H4 (cell line): ENCODE measurements at places on chromosomes 5 and 9.

- DNase-seq, result peak; percentile 48
These were observed 424.0 kb upstream of the RGMB start for GRCh38 chr5:98349251-98349989.

DNA sequence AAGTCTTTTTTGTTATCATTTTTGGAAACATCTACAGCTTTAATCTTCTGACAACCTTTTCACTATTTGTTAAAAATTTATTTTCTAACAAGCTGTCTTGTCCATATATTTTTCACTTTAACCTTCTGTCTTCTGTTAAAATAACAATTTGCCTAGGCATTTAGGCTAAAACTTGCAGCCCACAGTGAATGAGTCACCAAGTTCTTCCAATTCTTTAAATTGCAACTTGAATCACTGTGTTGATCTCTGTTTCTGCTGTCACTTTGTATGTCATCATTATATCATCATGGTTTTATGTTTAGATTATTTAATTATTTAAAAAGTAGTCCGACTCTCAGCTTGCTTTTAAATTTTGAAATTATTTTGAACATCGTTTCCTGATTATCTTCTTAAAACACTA lies 473.8 kb upstream of the PTPRD start:
- no peak for DNase-seq

- no peak for DNase-seq
These were observed 20.4 kb downstream of the TENT4A start for GRCh38 chr5:6733411-6734242.

DNA sequence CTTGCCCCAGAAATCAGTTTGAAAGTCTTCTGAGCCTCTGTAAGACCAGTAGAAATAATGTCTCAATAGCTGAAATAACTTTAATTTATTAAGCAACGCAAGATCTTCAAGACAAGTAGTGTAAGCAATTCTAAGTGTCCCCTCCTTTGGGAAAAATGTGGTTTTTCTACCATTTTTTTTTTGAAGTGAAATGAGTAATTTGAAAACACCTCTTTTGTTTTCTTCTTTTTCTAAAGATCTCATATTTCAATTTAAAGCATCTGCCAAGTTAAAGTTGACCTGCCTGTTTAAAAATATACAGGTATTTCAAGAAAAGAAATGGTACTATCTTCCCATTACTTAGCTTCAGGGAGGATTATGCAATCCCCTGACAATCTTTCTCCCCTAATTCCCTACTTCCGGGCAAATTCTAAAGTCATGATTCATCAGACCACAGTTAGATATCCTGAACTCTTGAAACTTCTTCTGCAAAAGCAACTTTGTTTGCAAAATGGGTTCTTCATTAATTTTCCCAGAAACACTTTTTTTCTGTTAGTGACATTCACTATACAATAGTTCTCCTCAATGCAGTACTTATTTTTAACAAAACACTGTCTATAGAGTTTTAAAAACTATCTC lies 7.8 kb upstream of the ANXA1 start:
- peak; percentile 85 for DNase-seq

GRCh38 chr5:2257326-2258244 lies 374.9 kb upstream of the IRX4 start:
- DNase-seq, result no peak

DNA sequence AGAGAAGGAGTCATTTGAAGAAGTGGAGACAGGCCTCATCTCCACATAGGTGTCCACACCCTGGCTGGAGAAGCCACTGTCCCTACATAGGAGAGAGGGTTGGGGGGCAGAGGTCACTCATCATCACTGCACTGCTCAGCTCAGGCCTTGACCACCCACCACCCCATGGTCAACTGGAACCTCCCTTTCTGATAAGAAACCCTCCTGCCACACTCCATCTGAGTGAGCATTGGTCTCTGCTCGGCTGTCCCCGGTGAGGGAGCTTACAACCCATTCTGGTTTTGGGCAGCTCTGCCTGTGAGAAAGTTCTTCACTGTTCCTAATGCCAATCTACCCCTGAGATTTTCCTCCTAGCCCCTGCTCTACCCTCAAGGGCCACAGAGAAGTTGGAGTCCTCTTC lies 28.8 kb downstream of the CSF1R start:
- no peak for DNase-seq

DNA sequence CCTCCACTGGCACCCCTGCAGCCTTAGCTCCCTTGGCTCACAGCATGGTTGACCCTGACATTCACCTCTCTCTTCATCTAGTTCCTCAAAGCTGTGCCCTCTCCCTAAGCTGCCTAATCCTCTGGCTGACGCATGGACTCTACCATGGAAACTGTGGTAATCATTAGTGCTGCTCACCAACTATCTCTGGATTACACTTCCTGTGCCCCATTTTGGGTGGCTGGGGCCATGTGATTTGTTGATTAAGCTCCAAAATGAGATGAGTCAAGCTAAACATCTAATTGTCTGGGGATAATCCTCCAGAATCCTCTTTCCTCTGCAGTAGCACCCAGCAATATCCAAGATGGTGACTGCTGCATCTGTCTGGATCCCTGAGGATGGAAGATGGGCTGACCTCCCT lies 264.4 kb downstream of the SH3GL2 start:
- DNase-seq, result no peak

DNA sequence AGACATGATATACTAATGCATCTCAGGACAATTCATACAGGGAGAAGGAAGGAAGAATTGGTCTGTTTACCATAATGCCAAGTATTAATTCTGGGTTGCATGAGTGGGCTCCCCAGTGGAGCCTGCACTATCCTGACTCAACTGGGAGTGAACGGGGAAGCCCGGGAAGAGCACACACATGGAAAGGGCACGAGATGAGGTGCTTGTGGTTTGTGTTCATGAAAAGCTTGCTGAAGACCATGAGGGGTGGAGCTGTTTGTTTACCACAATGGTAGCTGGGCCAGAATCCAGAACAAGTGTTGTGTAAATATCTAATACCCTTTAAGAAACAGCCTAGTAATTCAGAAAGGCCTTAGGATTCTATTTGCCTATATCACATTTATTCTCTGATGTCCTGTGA lies 44.6 kb downstream of the POC5 start:
- no peak for DNase-seq

GRCh38 chr5:74651710-74652109 lies 11.2 kb upstream of the ENC1 start:
- no peak for DNase-seq

DNA sequence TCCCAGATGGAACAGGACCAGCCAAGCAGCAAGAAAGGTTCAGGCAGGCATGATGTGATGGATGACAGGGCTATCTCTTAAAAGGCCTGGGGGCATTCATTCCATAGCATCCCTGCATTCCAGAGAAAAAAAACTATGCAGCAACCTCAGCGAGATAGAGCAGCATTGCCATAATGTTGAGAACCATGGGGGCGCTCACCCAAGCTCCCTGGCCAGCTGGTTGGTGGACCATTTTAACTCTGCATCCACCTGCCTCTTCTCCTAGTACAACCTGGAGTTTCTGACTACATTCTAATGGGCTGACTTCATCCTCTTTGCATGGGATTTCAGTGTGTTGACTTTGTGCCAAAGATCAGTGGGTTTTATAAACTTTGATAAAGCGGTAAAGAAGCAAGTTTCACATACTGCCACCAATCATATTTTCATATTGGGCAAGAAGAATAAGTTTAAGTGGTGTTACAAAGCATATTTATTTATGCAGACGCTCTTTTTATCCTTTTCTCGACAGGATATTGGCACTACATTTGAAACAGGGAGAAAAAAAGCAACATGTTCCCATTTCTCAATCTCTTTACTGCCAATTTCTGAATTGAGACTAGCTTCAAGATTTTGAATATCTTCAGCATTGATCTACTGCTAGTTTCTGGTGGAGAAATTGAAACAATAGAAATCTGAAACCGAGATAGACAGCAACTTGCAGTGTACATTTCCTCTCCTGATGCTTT lies 378.3 kb upstream of the WWC1 start:
- no peak for DNase-seq

DNA sequence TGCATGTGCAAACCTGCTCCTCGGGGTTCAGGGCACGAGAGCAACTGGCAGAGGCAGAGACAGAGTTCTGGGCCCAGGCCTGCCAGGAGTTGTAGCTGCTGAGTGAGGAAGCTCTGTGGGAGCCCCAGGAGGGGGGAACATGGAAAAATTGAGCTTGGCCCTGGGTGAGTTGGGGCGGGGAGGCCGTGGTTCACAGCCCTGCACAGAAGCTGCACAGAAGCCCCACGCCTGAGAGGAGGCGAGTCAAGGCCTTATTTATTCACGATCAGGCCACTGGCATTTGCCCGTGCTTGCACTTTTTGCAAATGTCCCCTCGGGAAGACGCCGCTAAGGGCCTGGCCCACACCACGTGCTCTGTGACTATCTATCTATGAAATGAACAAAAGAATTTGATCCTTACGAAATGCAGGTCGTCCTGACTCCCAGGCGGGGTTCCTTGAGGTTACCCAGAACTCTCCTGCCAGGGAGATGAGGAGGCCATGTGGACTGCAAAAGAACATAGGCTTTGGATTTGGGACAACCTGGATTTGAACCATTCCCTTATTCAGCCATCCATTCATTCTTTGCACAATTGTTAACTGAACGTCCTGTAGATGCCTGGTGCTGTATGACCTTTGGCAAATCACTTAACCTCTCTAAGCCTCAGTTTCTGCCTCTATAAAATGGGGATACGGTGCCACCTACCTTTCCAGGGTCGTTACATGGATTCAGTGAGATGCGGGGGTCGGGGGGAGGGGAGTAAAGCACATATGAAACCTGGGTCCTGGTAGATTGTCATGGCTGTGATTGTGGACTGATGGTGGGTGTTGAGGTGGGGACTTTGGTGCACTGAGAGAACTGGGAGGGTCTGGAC lies 17.9 kb downstream of the COL27A1 start:
- DNase-seq, result no peak

- DNase-seq, result no peak
These were observed 54.6 kb downstream of the SCAI start for GRCh38 chr9:125088752-125089151.

- DNase-seq, result no peak
These were observed 1.8 kb upstream of the JAKMIP2 start for GRCh38 chr5:147784146-147784987.

- no peak for DNase-seq
These were observed 168.5 kb downstream of the HMHB1 start for GRCh38 chr5:143980506-143980905.

GRCh38 chr9:35703906-35704672 lies 14.4 kb upstream of the TPM2 start:
- DNase-seq, result no peak

GRCh38 chr5:75951716-75952115 lies 131.5 kb upstream of the SV2C start:
- no peak for DNase-seq

DNA sequence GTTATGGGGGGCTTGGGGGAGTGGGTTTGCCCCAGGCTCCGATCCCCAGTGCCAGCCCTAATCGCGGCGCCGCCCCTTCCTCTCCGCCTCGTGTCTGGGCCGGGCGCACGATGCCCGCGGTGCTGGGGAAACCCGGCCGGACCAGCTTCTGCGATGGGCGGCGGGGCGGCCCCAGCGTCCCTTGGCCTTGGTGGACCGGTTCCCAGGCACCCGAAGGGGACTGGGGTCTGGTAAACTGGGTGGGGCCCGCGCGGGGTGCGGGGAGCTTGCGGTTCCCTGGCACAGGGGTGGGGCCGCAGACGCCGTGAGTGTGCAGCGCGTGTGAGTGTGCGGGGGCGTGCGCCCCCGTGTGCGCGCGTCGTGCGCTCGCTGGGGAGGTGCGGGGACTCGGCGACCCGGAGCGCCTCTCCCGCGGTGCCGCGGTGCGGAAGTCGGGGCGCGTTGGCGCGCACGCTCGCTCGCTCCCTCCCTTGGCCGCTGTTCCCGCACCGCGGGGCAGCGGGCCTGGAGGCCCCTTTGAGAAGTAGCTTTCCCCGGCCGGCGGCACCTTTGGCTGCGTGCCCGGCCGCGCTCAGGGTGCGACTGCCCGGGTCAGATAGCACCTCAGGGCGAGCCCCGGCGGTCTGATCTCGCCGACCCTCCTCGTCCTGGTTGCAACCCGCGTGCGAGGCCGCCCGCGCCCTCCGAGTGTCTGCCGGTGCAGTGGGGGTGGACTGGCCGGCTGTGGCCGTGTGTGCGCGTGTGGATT lies 568 bp downstream of the MACIR start:
- DNase-seq, result peak; percentile 48

GRCh38 chr5:22473886-22474285 lies 379.3 kb downstream of the CDH12 start:
- DNase-seq, result no peak

GRCh38 chr9:131347376-131348020 lies 46.4 kb upstream of the PRRC2B start:
- DNase-seq, result no peak

DNA sequence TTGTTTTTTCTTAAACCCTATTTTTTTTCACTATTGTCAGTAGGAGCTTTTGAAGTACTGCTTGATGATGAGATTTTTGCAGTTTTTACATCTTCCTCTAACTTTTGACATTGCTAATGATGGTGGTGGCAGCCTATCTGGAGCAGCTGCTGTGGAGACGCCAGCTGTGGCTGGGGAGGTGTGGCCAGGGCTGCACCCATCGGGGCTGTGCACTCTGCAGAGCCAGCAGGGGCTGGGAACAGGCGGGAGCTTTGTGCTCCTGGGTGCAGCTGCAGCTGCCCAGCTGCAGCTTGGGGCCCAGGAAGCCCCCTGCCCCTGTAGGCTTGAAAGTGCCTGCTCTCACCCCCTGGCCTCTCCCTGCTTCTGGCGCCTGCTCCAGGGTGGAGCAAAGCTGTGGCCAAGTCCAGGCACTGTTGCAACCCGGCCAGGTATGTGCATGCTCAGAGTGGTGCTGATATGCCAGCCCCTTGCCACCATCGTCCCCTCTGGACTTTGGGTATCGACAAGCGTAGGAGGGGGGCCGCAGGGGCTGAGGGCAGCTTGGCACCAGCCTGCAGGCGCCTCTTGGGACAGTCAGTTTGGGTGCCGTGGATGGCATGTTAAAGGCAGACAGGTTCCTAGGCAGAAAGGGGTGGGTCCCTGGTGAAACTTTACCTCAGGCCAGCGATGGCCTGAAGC lies 39.2 kb downstream of the FER start:
- DNase-seq, result no peak

DNA sequence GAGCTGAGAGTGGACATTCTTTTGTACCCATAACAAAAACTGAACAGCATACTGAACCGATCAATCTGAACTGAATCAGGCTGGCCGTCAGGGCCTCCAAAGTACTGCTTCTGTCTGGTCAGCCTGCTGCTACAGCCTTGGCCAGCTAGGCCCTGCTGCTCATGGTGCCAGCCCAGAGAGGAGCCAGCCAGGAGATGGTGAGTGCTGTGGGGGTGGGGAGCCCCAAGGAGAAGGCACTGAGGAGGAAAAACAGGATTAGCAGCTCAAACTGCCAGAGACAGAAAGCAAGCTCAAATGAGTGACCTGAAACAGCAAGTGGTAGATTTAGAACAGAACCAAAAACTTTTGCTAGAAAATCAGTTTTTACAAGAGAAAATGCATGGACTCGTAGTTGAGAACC lies 23.9 kb downstream of the SRP19 start:
- no peak for DNase-seq

GRCh38 chr5:89315286-89316100 lies 432.5 kb upstream of the MEF2C start:
- no peak for DNase-seq

GRCh38 chr5:103780794-103781193 lies 218.2 kb upstream of the NUDT12 start:
- DNase-seq, result no peak
